Activated gamma-delta T cell treated with anti-CD3 and anti-CD28 coated beads, Interleukin-2, amount 50 U/mL, for 16 hours (primary cell): ENCODE measurements at places on chromosomes 2 and 18.

DNA sequence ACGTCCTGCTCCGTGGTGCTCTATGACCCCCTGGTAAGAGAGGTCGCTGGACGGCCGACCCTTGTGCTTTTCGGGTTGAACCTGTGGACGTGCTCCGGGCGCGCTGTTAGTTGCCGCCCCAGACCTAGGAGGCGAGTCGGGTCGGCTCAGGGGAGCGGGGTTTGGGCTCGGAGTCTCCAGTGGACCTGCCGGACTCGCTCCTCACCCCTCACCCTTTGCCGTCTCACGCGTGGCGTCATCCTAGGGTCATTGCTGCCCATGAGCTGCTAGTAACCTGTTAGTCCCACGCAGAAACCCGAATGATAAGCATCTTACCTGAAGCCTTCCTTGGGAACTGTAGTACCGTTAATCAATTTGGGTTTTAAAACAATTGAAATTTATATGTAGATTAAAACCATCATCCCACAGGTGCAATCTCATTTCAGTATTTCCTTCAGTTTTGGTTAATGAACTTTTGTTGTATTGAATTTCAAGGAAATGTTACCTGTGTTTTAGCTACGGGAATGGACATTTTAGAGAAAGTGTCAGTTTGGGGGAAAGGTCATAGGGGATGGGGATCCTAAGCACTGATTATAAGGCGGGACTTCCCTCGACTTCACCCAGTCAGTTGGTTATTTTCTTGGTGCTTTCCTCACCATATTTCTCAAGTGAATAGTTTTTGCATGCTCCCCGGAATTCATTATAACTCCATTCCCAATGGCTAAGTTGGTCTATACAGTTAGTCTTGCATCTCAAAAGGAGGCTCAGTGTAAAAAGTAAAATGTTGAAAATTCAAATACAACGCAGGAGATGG, 536 bp downstream of the ELP2 start:
- DNase-seq: no peak

DNA sequence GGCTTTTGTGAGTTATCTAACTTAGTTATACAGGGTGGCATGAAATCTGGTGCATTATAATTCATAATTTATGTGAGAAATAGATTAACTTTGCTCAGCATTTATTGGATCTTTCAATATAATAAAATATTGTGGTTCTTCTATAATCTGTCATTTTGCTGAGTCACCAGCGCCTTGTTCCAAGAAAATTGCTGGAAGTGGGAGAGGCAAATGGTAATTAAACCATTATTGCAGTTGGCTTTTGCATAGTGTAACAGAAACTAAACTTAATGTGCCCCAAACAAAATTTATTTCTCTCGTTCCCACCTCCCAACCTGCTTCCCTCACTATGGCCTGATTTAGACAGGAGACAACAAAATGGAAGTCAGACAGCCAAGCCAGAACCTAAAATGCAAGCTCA, 146.3 kb downstream of the GALR1 start:
- no peak for DNase-seq

DNA sequence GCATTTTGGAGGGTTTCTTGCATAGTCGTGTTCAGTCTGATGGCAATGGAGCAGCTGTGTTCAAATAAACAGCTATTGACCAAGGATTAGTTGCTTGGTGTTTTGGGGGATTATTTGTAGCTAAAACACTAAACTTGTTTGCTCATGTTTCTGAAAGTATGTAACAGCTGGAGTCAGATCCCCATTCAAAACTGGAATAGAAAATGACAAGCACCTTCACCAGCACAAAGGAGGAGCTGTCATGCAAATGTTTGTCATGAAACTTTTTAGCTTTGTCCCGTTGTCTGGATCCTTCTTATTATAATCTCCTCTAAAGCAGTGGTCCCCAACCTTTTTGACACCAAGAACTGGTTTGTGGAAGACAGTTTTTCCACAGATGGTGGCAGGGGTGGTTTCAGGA, 96.9 kb upstream of the ZNF236 start:
- DNase-seq: no peak

DNA sequence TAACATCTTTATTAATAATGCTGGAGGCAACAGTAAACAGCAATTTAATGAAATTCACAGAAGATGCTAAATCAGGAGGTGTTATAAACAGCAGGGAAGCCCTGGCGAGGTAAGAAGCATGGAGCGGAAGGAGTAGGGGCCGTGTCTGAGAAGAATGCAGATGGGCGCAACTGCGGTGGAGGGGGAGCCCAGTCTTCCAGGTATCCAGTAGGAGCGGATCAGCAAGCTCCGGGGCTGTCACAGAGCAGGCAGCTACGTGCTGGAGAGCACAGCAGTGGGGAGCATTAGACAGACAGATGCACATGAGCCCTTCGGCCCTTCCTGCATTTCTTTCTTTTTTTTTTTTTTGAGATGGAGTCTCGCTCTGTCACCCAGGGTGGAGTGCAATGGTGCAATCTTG, 82.3 kb downstream of the SH3RF3 start:
- no peak for DNase-seq
